ENCODE measurements at places on chromosomes 3 and 15.

DNA sequence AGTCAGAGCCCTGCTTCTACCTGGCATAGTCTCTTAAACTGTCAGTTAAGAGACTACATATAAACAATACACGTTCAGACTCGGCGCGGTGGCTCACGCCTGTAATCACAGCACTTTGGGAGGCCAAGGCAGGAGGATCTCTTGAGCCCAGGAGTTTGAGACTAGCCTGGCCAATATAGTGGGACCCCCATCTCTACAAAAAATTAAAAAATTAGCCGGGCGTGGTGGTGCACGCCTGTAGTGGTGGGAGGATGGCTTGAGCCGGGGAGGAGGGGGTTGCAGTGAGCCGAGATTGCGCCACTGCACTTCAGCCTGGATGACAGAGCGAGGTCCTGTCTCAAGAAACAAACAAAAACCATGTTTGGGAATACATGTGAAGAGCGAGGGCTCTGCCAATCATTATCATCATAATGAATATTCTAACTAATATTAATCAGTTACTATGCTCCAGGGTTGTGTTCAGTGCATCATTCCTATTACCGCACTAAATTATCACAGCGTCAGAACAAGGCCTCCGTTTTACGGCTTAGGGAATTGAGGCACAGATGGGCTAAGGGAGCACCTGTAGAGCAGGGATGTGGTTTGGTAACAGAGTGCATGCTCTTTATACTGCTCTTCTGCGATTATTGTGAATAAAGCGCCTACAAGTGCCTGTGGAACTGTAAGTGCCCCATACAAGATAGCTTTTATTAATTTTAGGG, 844 bp upstream of the UQCC5 start:
- peaks cover 53% of the 10 kb centered on the region for H3K4me1 ChIP-seq
- no peaks in the 10 kb centered on the region for H3K36me3 ChIP-seq
- peak; percentile 31 for DNase-seq
- peak overlapping the region; percentile 98 for H3K27ac ChIP-seq
- peak overlapping the region; percentile 96 for H3K4me3 ChIP-seq
- H3K27me3 ChIP-seq, result no peaks in the 10 kb centered on the region

DNA sequence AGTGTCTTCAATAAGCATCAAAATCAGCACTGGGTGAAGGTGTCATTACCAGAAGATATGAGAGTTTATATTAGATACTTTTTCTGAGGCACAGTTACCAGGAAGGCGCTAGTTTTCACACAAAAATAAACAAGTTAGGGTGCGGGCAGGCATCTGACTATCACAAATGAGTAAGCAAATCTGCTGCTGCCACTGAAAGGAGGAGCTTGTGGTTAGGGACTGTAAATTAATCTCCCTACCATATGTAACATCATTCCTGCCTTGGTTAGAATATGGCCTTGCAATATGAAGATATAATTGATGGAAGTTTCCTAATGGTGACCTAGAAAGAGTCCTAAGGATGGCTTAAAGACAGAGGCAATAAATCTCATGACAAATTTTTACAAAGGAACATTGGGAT, 19.5 kb upstream of the EID1 start:
- no peaks in the 10 kb centered on the region for H3K27me3 ChIP-seq
- no peak for DNase-seq
- H3K36me3 ChIP-seq, result peaks cover 5% of the 10 kb centered on the region
- no peak overlapping the region for H3K27ac ChIP-seq
- no peak overlapping the region for H3K4me3 ChIP-seq

DNA sequence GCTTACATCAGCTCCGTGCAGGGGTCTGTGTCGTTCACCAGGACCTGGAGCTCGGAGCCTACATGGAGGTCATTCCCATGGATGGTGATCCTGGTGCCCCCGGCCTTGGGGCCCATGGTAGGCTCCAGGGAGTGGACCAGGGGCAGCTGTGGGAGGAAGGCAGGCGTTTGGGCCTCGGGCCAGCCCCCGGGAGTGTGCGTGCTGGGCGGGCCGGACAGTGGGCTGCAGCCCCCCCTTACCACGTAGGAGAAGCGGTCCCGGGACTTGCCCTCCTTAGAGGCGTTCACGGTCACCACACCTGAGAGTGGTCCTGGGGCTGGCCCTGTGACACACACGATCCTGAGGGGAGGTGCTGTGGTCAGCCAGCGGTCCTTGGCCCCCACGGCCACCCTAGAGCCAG, 29.6 kb downstream of the H1-8 start:
- H3K36me3 ChIP-seq, result no peaks in the 10 kb centered on the region
- no peak for DNase-seq

DNA sequence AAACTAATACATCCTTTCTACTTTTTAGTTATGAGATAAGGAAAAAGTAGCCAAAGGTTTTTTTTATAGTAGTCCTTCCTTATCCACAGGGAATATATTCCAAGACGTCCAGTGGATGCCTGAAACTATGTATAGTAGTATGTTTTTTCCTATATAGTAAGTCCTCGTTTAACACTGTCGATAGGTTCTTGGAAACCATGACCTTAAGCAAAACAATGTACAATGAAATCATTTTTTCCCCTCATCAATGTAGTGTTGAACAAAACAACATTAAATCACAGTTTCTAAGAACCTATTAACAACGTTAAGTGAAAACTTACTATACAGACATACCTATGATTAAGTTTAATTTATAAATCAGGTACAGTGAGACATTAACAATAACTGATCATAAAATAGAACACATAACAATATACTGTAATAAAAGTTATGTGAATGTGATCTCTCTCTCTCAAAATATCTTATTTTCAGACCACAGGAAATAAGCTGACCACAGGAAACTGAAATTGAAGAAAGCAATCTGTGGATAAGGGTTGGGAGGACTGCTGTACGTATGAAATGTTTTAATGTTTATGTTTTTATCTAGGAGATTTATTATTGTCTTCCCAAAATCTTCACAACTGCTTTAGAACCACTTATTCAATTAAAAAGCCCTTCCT, 20.6 kb downstream of the COPS2 start:
- H3K4me1 ChIP-seq, result no peaks in the 10 kb centered on the region
- H3K27me3 ChIP-seq, result no peaks in the 10 kb centered on the region
- no peak for DNase-seq
- H3K4me3 ChIP-seq, result no peak overlapping the region

- H3K4me3 ChIP-seq, result no peak overlapping the region
- H3K27ac ChIP-seq, result no peak overlapping the region
- H3K27me3 ChIP-seq, result peaks cover 32% of the 10 kb centered on the region
- no peaks in the 10 kb centered on the region for H3K36me3 ChIP-seq
- no peaks in the 10 kb centered on the region for H3K4me1 ChIP-seq
- DNase-seq, result no peak
Observed at GRCh38 chr3:42690191-42690590, 4.9 kb downstream of the KLHL40 start.

DNA sequence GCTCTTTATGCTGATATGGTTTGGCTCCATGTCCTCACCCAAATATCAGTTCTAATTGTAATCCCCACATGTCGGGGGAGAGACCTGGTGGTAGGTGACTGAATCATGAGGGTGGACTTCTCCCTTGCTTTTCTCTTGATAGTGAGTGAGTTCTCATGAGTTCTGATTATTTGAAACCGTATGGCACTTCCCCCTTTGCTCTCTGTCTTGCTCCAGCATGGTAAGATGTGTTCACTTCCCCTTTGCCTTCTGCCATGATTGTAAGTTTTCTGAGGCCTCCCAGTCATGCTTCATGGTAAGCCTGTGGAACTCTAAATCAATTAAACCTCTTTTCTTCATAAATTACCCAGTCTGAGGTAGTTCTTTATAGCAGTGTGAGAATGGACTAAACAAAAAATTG, 107.6 kb downstream of the IMPG2 start:
- no peaks in the 10 kb centered on the region for H3K4me1 ChIP-seq
- H3K36me3 ChIP-seq, result peaks cover 2% of the 10 kb centered on the region
- H3K4me3 ChIP-seq, result no peak overlapping the region
- peaks cover 13% of the 10 kb centered on the region for H3K27me3 ChIP-seq
- DNase-seq, result no peak
- no peak overlapping the region for H3K27ac ChIP-seq

DNA sequence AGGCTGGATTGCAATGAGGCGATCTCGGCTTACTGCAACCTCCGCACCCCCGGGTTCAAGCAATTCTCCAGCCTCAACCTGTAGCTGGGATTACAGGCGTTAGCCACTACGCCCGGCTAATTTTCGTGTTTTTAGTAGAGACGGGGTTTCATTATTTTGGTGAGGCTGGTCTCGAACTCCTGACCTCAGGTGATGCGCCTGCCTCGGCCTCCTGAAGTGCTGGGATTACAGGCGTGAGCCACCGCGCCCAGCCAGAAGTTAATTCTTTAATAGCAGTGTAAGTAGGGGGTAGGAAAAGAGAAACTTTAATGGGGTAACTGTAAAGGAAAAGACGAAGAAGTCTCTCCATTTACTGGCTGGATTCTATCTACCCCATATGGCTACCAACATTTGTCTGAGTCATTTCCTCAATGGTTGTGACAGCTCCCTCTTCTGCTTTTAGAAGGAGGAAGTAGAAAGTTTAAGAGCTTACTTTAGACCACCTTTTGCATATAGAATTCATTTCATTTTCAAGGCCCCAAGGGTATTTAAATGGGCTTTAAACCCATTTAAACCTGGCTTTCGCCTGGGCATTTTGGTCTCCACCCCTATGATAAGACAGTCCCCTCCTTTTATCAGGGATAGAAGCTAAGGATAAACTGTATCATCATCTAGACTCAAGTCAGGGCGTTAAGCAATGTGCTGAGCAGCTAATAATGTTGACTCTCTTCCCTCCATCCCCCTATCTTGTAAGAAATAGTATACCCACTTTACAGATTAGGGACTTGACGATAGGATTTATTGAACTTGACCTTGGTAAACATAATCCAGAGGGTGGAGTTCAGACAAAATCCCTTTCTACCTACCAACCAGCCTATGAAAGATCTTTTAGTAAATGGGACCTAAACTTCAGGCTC, 1.1 kb upstream of the CDV3 start:
- H3K36me3 ChIP-seq, result peaks cover 10% of the 10 kb centered on the region
- no peak for DNase-seq
- H3K4me3 ChIP-seq, result peak overlapping the region; percentile 71
- peak overlapping the region; percentile 97 for H3K27ac ChIP-seq
- H3K4me1 ChIP-seq, result peaks cover 49% of the 10 kb centered on the region
- no peaks in the 10 kb centered on the region for H3K27me3 ChIP-seq

DNA sequence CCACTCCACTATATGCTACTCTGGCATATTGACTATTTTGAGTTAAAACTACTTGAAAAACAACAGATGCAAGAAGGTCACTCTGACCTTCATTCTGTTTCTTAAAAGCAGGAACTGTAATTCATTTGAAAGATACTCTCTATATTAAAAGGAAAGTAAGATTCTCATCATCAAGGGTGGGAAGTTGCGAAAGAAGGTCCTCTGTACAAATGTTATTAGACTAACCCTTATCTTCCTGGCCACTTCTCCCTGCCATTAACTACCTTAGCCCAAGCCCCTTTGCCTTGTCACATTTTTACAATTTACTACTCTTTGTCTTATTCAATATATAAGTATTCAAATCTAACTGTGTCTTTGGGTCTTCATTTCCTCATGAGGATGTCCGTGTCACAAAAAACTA, 16.1 kb downstream of the SIDT1 start:
- H3K27me3 ChIP-seq, result peaks cover 45% of the 10 kb centered on the region
- DNase-seq, result no peak
- H3K27ac ChIP-seq, result no peak overlapping the region
- no peaks in the 10 kb centered on the region for H3K36me3 ChIP-seq

GRCh38 chr3:156812521-156813335, 13.4 kb upstream of the LEKR1 start:
- H3K36me3 ChIP-seq, result no peaks in the 10 kb centered on the region
- H3K27me3 ChIP-seq, result peaks cover 8% of the 10 kb centered on the region
- no peak for DNase-seq
- H3K4me1 ChIP-seq, result peaks cover 21% of the 10 kb centered on the region
- H3K4me3 ChIP-seq, result no peak overlapping the region

GRCh38 chr3:170523248-170523647, 62.6 kb downstream of the SLC7A14 start:
- H3K27me3 ChIP-seq, result no peaks in the 10 kb centered on the region
- H3K4me1 ChIP-seq, result peaks cover 21% of the 10 kb centered on the region

DNA sequence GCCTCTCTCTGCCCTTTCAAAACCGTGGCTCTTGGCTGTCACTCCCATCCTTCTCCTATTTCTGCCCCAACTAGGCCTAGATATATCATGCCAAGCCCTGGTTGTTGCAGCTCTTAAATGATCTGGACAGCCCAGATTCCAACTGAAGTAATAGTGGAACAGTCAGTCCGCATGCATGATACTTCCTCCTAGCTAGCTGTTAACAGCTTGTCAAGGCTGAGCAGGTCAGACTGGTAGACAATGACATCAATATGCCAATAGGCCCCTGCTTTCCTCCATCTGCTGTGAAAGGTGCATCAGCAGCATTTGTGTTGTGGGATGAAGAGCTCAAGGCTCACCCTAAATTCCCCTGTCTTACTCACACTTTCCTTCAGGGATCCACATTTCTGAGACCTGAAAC, 527.7 kb upstream of the TGFBR2 start:
- H3K4me1 ChIP-seq, result peaks cover 35% of the 10 kb centered on the region
- H3K27ac ChIP-seq, result peak overlapping the region; percentile 55
- no peaks in the 10 kb centered on the region for H3K27me3 ChIP-seq
- DNase-seq, result no peak
- H3K36me3 ChIP-seq, result peaks cover 26% of the 10 kb centered on the region

DNA sequence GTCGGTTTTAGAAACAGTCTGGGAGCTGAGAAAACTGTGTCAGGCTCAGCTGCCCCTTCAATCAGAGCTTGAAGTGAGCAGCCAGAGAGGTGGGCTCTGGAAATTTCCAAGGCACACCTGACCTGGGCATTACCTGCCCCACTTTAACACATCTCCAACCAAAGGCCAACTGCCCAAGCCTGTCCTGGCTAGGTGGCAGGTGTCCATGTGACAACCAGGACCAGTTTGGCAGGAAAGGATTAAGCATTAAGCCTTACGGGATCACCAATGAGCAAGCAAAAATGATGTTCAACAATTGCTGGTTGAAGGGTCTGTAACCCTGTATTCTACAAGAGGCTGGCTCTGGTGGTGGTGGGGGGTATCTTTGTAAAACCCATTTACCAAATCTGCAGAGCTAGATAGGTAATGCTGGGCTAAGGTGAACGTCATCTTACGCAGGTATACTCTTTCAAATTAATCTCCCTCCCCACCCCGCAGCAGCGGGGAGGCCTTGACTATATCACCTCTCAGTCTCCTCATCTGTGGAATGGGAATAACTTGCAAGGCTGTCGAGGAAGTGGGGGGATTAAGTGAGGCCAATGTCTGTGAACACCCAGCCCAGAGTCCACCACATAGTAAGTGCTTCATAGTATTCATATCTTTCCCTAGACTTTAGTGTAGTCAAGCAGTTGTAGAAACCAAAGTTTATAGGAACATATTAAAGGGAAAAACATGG, 183.2 kb downstream of the MEGF11 start:
- no peak for DNase-seq
- no peak overlapping the region for H3K4me3 ChIP-seq
- H3K27me3 ChIP-seq, result peaks cover 7% of the 10 kb centered on the region
- H3K4me1 ChIP-seq, result peaks cover 2% of the 10 kb centered on the region
- H3K36me3 ChIP-seq, result no peaks in the 10 kb centered on the region
- H3K27ac ChIP-seq, result no peak overlapping the region

- H3K36me3 ChIP-seq, result peaks cover 23% of the 10 kb centered on the region
- no peaks in the 10 kb centered on the region for H3K27me3 ChIP-seq
Observed at GRCh38 chr3:122366379-122366749, 16.7 kb downstream of the MIX23 start.

GRCh38 chr3:7204848-7205156, 343.9 kb downstream of the GRM7 start:
- no peak for DNase-seq
- no peaks in the 10 kb centered on the region for H3K36me3 ChIP-seq
- no peaks in the 10 kb centered on the region for H3K4me1 ChIP-seq
- no peak overlapping the region for H3K4me3 ChIP-seq
